ENCODE measurements at places on chromosomes 2 and 18.
A peak's percentile ranks its signal among the peaks of the same experiment; 100 is the strongest.

DNA sequence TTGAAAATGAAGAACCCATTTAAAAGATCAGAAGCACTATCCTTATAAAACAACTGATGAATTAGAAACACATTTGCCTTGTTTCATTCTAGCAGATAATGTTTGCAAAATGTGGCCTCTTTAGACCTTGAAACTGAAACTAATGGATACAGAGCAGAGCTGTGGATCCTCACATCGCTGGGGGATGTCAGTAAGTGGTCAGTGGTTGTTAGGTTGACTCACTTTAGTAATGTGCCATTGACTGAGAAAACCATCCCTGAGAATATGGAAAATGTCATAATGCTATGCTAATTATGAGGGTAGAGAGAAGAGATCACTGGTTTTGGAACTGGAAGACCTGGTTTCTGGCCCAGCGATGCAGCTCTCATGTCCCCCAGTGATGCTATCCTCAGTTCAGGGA lies 176.7 kb downstream of the MYO1B start:
- no peak for DNase-seq

DNA sequence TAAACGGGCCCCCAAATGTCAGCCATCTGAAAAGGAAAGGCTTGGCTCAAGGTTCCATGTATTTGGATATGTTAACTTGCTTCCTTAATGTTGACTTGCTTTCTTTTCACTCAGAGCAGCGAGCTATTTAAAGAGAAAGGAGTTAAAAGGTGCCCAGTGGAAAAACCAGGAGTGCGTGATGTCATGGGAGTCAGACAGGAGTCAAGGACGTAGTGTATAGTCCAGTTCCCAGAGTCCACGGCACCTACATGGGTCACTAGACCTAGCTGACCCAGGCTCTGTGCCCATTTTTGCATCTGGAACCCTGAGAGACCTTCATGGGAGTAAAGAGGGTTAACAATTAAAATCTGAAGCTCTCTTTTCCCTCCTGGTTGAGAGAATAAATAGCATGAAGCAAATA lies 19.8 kb downstream of the SLC3A1 start:
- DNase-seq = no peak

DNA sequence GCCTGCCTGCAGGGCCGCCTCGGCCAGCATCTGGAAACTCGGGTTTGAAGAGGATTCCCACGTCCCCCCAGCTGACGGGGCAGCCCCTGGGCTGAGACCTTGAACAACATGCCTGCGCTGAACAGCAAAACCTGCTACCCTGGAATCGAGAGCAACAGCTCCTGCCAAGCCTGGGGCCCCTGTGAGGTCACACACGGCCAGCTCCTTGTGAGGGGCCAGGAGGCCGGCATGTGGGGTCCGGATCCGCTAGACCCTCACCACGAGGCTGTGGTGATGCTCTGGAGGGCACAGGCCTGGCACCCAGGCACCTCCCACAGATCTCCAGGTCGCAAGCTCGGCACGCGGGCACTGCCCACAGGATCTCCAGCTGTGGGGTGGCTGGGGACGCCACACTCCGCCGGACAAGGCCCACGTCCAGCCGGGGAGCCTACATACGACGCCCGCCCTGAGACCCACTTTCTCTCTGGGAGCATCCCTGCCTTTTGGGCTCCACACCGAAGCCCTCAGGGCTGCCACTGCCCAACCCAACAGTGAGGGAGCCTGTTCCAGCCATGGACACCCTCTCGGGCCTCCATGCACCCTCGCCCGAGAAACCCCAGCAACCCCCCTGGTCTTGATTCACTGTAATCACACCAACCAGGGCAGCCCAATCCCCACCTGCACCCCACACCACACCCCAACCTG lies 34.1 kb downstream of the SLC66A2 start:
- DNase-seq = no peak

GRCh38 chr2:203908797-203909185 lies 27.8 kb upstream of the ICOS start:
- no peak for DNase-seq

GRCh38 chr2:202039278-202040078 lies 5.8 kb downstream of the FZD7 start:
- no peak for DNase-seq

- DNase-seq = peak; percentile 36
These were observed 44.3 kb downstream of the SERTAD2 start for GRCh38 chr2:64609227-64609941.

- no peak for DNase-seq
These were observed 2.6 kb downstream of the GRHL1 start for GRCh38 chr2:9954136-9954535.

DNA sequence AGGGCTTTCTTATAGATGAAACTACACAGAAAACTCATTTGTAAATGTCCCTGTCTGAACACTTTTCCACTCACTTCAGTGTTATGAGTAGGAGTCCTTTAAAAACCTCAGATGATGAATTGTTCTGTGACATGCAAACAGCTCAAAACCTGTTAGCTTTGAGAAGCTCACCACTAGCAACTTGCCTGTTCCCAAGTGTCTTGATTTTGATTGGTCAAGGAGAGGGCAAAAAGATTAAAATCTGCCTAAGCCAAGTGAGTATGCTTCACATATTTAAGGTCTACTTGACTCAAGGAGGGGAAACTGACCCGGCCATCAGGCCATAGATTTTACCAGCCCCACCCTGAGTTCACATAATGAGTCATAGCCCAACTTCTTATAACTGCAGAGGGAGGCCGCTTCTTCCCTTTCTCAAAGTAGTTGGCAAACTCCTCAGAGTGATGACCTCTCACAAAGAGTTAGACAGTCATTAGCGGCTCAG lies 45.2 kb upstream of the MEIS1 start:
- no peak for DNase-seq

- DNase-seq = no peak
These were observed 140.0 kb upstream of the PKDCC start for GRCh38 chr2:41907771-41908207.

DNA sequence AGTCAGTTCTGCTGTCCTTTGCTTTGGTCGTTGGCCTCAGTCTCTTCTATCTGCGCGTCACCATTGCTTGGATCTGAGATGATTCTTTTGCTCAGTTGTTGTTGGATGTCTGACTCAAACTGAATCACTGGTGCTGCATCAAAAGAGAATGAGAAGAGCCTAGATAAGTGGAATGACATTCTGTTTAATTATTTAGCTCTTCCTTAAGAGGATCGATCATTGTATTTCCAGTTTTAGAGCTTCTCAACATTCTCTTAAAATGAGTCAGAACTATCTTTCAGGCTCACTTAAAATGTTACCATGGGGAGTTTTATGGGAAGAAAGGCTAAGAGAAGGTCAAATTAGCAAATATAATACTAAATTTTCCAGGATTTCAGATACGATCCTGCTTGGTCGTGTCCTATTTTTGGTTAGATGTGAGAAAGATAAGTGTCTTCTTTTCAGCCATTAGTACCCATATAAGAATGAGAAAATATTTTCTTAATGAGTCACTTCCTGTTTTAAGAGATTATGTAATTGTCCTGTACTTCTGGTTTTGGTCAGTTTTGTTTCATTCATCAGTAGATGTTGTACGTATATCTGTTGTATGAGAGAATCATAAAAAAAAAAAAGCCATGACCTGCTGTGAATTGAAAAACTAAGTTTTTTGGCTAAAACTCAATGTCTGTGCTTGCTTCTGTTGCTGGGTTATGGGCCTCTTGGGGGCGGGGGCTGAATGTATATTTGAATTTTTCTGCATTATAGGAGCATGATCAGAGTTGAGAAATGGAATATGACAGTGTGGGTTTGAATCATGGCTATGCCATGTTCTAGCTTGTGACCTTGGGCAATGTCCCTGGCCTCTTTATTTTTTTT lies 31.6 kb upstream of the CASP10 start:
- DNase-seq = no peak

DNA sequence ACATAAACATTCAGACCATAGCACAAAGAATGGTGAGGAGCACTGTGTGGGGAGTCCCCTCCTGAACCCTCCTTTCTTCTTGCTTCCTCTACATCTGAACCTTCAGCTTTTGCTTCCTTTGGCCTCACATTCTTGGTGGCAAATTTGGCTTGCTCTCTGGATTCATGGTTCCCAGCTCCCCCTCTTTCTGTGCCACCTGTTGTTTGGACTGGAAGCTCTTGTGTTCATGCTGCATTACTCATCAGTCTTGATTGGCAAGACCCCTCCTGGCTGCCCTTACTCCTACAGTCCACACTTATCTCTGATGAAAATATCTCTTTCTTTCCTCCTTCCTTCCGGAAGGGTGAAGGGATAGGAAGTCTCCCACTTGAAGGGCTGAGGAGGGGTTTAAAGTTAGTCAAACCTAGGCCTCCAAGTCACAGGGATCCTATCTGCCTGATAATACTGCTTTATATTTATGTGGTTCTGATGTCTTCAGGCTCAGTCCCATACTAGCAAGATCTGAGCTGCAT lies 70.0 kb downstream of the MYO3B start:
- no peak for DNase-seq

- no peak for DNase-seq
These were observed 155.2 kb downstream of the TWIST2 start for GRCh38 chr2:239002954-239003623.

- DNase-seq = peak; percentile 15
These were observed 117.1 kb upstream of the STPG4 start for GRCh38 chr2:47272031-47272864.

- DNase-seq = no peak
These were observed 621 bp upstream of the KCNS3 start for GRCh38 chr2:17877811-17878280.

DNA sequence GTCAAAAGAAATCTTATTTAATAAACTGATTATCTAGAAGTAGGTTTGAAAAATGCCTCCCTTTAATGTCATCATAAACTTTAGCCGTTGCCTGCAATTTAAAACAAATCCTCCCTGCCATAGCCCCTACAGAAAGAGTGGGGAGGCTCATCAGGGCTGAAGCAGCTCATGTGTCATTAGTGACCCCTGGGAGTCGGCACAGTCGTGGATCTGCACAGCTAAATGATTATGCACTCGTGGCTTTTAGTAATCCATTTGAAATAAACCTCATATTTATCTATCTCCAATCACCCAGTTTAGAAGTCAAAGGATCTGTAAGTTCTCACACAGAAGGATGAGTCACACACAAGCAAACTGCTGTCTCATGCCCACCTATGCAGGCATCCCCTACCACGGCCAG lies 277.3 kb downstream of the SS18 start:
- DNase-seq = no peak

- DNase-seq = no peak
These were observed 145.5 kb downstream of the CYP26B1 start for GRCh38 chr2:72001937-72002690.

GRCh38 chr2:10303694-10304378 lies 1.1 kb downstream of the HPCAL1 start:
- DNase-seq = no peak

DNA sequence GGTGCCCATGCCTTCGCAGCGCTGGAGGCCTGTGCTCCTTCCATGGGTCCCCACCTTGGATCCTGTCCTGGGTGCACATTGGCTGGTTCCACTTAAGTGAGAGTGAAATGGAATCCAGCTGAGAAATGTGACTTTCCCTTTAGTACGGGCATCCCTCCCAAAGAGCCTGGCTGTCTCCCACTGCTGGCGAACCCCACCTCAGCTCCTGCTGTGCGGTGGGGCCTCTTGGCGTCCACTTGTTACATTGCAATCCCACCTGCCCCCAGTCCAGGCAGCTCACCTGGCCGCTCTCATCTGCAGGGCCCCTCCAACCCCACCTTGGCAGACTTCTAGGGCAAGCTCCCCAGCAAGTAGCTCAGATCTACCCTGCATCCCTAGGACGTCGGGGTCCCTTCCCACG lies 35.5 kb upstream of the GNAL start:
- no peak for DNase-seq

DNA sequence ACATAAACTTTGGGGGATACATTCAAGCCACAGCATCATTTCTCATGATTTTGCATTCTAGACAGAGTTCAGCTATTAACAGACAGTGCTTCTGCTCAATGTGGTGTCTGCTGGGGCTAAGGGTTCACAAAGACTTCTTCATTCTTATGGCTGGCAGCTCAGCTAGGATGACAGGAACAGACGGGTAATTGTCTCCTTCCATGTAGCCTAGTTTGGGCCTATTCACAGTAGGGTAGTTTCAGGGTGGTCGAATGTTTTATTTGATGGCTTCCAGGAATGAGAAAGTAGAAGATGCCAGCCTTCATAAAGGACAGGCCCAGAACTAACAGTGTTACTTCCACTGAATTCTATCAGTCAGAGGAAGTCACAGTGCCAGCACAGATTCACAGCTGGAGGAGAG lies 26.0 kb upstream of the BCL2L11 start:
- no peak for DNase-seq

GRCh38 chr2:162838136-162838497 lies 450 bp downstream of the KCNH7 start:
- no peak for DNase-seq

- DNase-seq = no peak
These were observed 317.6 kb downstream of the GPD2 start for GRCh38 chr2:156753766-156754165.

DNA sequence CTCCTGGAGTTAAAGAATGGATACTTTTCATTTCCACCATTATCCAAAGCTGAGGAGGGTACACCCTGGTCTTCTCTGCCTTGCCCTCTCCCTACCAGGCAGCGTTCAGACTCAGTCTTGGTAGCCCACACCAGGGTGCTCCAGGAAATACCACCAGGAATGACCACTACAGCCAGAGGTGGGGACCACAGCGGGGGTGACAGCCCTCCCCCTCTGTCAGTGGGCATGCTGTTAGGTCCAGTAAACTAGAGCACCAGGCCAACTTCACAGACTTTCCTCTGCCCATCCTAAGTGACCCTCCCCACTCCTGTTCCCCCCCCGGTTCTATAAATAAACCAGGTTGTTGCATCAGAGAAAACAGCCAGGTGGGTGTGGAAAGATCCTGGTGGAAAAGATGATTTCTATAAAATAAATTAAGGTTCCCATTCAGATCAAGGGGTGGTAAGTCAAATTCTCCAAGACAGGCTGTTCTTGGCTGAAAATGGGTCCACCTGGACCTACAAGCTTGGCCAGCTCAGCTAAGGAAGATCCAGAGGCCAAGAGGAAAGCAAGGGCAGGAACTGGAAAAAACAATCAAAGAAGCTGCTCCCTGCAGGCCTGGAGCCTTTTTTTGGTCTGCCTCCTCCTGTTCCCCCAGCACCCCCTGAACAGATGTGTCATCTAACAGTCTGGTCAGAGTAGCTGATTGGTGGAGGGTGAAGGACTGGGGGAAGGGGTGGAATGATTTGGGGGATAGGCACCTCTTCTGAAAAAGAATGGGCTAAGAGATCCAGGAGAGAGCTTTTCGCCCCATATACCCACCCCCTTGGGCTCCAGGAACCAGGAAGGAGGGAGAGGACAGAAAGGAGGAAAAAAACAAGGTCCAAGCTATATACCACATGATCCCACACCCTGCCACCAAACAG lies 2.3 kb downstream of the RAB11FIP5 start:
- no peak for DNase-seq

- no peak for DNase-seq
These were observed 10.0 kb upstream of the GBX2 start for GRCh38 chr2:236177967-236178889.

- no peak for DNase-seq
These were observed 8.7 kb downstream of the FARP2 start for GRCh38 chr2:241364781-241365180.

GRCh38 chr2:71589763-71590162 lies 136.4 kb downstream of the DYSF start:
- DNase-seq = no peak

DNA sequence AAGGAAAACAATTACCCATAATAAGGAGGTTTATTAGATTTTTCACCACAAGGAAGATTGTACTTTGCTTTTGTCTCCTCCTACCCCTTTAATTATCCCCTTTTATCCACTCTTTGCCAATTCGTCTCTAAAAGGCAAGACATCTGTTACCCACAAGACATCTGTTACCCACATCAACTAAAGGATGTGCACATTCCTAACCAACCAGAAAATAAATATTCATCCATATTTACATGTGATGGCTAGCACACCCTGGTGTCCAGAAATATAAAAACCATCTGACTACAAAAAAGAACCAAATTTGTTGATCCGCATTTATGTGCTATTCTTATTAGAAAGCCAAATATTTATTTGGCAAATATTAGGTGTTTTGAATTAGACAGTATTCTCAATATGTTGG lies 35.7 kb downstream of the ACVR1C start:
- no peak for DNase-seq
